Omental fat pad (tissue), 4 donors: ENCODE measurements at places on chromosomes 5 and 9.

DNA sequence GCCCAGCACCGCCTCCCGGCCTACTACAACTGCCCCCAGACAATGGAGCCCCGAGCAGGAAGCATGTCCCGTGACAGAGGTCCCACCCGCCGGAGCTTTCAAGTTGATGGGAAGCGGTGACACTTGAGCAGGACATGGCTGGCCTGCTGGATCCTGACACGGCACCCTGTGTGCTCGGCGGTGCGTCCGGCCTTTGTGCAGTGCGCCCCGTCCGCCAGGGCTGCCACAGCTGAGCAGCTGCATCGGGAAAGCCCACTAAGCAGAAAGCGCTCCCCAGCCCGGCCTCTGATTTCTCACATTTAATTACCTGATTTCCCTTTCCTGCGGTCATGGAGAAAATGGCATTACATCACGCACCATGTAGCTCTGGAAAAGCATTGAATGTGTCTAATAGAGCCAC, 611.9 kb downstream of the IRX1 start:
- DNase-seq: no peak

GRCh38 chr5:4212981-4213819, 617.6 kb downstream of the IRX1 start:
- DNase-seq: no peak

DNA sequence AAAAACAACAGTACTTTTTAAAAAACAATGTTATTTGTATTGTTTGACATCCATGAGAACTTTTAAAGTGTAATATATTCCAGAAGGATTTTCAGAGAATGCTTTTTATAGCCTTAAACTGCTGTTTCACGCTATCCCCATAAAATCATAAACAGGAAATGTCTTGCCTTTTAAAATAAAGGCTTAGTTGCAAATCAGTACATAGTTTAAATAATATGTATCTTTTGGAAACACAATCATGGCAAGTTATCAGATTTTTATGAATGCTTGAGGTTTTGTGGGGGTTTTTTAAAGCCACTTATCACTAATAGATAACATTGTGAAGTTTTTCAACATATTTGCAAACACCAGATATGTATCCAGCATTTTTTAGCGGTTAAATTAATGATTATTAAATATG, 37.2 kb upstream of the F2RL2 start:
- no peak for DNase-seq

DNA sequence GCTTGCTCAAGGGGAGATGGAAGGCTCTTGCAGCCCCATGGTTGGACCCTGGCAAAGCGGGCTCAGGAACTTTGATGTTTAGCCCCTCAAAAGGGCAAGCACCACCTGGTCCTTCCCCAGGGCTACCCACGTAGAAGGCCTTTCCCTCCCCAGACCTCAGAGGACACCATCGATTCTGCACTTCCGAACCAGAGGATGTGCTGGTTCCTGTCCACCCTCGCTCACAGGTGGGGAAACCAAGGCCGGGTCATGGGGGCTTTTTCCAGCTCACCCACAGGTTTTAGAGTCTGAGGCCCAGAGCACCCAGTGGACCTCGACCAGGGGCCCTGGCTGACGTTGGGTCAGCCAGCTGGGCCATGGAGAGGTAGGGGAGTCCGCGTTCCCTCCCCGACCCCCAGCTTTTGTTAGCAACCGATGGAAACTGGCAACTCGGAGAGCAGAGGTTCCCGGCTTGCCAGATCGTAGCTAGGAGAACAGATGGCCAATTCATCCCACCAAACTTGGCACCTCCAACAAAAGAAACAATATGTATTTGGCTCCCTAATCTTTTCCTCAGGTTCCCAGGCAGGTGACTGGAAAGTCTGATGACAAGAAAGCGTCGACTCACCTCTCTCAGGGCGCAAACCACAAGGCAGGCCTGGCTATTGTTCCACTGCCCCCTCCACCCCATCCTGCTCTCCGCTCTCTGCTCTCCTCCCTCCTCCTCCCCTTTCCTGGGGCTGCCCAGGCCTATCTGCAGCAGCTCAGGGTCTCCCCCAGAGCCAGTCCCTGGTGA, 167.6 kb upstream of the SMIM23 start:
- no peak for DNase-seq

DNA sequence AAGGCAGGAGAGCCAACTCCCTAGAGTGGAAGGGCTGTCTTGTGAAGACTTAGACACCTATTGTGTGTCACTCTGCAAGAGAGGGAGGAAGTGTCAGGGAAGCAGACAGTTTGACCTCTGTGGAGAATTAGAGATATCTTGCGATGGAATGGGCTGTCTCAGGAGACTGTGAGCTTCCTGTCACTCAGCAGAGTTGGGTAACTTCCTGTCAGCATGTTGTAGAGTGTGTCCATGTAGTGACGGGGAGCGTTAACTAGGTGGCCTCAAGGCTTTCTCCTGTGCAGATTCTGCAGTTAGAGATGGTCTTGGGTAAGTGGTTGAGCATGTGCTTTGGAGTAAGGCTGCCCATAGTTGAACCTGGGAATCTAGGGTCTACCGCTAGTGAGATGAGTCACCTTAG, 136.5 kb downstream of the KIF4B start:
- no peak for DNase-seq

GRCh38 chr5:158398360-158399201, 539.6 kb upstream of the CLINT1 start:
- DNase-seq: no peak

DNA sequence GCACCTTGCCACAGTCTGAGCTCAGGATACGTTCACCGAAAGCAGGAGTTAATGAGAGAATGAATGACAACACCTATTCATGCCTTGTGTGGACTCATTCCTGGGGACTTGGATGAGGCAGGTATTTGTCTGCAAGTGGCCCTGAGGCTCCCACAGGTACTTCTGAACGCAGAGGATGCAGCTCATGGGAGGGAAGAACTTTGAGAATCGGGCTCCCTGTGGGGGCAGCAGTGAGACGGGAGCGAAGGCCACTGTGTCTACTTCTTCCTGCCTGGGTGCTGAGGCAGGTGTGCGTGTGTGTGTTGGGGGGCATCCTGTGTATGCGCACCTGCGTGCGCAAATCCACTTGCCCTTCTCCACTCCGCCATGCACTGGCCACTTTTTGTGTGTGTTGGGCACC, 42.2 kb downstream of the PTPN3 start:
- DNase-seq: no peak

DNA sequence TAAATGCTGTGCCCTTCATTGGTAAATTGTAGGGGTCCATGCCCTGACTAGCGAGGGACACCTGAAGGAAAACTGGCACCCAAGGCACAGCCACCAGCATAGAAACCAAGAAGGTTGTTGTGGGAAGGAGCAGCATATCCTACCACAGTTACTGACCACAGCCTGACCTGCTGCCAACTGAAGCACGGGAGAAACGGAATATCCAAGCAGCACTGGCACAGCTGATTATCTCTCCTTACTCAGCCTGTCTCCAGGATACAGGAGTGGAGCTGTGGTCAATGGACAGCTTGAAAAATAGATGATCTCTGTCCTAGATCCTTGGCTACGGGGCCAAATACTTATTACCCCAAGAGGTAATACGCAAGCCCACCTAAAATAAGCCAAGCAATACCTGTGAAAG, 164.5 kb downstream of the ATPSCKMT start:
- no peak for DNase-seq

- DNase-seq: no peak
Observed at GRCh38 chr9:131625790-131626670, 80.7 kb downstream of the PRRT1B start.

GRCh38 chr5:38598296-38598993, 42.0 kb upstream of the LIFR start:
- DNase-seq: no peak

GRCh38 chr5:89265511-89266179, 382.7 kb upstream of the MEF2C start:
- DNase-seq: no peak

- DNase-seq: no peak
Observed at GRCh38 chr5:179250561-179251225, 94.6 kb downstream of the ADAMTS2 start.

GRCh38 chr5:170582644-170583330, 79.0 kb downstream of the KCNIP1 start:
- DNase-seq: no peak

DNA sequence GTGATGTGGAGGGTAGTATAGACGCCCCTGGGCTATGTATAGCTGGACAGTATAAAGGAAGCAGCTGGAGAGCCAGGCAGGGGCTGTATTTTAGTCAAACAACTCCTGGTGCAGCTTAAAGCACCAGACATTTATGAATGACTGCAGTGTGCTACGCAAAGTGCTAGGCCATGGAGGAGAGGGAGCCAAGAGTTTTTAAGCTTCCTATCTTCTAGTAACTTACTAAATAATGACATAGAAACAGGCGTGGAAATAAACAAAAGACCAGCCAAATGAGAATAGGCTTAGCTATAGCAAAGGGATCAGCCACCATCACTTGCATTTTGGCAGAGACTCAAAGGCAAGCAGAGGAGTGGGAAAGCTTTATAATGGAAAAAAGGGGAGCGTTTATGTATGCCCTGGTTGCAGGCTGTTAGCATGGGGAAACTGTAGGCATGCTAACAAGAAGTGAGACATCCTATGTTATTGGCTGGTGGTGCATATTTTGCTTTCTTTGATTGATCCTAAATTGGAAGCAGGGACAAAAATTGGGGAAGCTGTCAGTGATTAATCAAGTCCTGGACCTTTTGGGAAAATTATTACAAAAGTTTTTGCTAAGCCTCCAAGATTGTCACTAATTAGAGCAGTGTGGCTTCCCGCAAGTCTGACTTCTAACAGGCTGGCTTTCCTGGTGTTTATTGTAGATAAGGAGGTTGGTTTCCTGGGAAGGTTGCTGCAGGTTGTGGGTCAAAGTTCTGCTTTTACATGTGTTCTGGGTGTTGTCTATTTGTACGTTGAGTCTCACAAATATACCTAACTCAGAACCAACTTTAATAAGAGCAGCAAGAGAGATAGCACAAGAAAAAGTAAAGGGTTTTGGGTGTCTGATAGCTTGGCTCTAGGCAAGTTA, 46.6 kb downstream of the RAB3C start:
- no peak for DNase-seq

DNA sequence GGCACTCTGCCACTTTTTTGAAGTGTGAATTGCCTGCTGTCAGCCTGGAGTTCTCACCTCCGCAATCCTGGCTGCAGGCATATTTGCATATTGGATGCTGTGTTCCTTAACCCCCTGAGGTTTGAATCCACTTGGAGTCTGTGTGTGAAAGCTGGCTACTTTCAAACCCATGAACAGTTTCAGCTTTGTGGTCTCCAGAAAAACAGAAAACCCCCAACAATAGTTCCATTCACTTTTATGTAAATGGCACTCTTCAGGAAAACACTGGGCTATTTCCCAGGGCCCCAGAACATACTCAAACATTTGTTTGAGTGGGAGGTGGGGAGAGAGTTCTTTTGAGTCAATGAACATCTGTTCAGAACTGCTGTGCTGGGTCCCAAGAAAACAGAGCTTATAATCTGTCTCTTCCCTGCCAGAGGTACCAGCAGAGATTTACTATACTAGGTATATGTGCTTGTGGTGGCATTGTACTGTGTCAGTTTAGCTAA, 5.0 kb downstream of the NUDT2 start:
- DNase-seq: no peak

GRCh38 chr9:115158661-115159481, 40.9 kb upstream of the TNC start:
- DNase-seq: no peak

GRCh38 chr9:99266255-99267023, 44.4 kb downstream of the SEC61B start:
- peak; percentile 42 for DNase-seq

DNA sequence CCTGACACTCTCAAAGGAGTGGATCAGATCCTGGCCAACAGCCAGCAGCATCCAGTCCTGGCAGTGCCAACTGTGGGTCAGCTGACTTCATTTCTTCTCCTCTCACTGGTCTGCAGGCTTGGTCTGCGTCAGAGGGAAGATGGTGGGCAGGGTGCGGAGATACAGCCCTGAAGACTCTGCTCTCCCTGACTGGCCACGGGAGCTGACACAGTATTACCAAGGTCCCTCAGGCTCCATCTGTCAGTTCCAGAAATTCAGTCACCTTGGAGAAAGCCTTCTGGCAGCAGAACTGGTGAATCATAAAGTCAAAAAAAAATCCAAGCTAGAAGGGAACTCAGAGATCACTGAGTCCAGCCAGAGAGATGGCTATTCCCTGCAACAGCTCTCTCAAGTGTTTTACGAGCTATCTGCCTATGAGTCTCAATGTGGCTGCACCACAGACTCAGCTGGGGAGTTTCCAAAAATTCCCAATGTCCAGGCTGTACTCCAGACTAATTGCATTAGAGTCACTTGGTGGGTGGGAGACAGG, 27.9 kb downstream of the C1QTNF2 start:
- DNase-seq: no peak

DNA sequence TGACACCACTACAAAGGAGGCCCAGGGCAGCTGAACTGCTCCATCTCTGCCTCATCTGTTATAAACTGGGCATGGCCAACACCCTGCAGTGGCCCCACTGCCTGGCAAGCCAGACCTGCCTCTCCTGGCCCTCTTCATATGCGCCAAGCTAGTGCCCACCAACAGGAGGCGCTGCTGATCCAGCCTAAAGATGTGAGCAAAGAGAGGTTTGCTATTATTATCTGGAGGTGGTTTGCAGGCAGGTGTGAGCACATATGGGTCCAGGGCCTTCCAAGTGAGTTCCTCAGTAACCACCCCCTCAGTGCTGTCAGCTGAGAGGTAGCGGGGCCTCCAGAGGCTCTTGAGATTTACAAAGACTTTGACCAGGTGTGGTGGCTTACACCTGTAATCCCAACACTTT, 232.2 kb downstream of the SYK start:
- DNase-seq: no peak

DNA sequence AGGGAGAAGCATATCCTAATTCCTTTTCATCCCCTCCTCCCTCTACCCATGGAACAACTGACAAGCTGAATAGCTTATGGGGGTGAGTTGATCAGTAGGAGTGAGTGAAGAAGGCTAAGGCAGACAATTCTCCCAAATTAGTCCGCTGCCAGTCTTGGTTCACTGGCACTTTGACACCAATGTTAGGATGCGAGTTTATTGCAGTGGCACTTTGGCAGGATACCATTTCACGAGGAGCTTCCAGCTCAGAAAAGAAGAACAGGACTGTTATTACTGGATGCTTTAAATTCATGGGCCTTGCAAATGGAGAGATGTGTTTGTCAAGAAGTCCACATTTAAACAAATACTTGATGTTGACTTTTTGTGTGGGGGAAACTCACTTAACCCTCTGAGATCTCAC, 427.6 kb downstream of the NR2F1-AS1 start:
- no peak for DNase-seq

DNA sequence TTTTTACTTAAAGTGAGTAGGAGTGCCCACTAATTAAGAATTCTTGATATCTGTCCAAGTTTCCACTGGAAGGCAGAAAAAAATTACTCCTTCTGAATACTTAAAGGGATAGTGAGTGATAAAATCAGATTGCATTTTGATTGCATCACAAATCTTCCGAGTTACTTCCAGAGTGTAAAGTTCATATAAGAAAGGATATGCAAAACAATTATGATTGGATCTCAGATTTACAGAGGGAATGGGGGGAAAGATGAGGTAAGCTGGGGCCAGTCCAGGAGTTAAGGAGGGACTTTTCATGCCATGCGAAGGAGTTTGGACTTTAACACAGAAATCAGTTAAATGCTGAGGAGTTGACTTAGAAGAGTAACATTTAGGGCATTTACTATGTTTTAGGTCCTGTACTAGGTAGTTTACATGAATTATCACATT, 9.3 kb upstream of the RNF145 start:
- no peak for DNase-seq

- no peak for DNase-seq
Observed at GRCh38 chr9:116656501-116656971, 30.6 kb upstream of the TRIM32 start.

- DNase-seq: no peak
Observed at GRCh38 chr5:159903131-159903530, 13.2 kb upstream of the ADRA1B start.
